ENCODE measurements at places on chromosomes 6 and 20. TPM values are rescaled to one million over a fixed set of nuclear protein-coding genes. Genes with fewer than 3 reads are reported as not detected.
A peak's percentile ranks its signal among the peaks of the same experiment; 100 is the strongest.

DNA sequence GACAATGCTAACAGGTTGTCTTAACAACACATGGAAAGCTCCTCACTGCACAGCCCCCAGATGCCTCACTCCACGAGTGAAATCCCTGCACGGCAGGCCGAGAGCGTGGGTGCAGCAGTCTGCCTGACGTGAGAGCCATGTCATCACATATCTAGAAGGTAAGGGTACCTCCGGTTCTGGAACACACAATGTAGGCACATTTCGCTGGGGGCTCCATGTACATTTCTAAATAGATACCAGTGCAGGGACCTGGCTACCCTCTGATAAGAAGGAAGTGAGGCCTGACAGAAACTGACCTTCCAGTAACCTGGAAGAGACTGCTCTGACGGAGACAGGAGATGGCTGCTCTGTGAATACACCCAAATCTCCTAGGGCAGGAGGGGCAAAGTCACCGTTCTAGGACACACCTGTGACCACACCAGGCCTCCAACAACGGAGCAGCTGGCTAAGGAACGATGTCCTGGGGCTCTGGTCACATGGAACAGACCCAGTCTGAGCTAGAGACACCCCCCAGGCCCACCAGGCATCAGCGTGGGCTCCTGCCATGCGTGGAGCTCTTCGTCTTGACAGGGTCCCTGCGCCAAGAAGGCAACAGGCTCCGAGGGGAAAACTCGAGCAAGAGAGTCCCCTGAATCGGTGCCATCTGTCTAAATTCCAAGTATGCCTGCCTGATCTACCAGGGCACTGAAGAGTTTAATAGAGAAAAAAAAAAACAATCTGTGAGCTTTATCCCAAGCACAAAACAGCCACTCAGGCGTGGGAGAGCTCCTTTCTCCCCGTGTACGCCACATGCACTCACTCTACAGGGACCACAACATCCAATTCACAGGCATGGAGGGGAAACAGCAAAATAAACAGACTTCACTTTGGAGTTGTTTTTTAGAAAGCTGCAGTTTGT, 27.5 kb downstream of the RNASET2 start:
- DNase-seq, result no peak

DNA sequence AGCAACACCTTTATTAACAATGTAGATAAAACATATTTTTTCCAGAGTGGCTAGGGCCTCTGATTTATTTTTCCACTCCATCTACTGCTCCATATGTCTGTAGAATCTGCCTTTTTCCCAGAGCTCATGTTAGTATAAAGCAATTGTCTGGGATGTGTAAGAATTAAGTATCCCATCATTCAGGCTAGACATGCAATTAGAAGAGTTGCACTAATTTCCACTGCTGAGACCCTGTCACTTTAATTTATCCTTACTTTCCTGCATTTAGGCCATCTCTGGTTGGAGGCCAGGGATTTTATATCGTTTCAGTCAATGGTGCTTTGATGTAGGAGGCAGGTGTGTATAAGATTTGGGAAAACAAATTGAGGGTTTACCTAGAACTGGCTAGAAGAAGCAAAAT, 286.1 kb upstream of the POU3F2 start:
- no peak for DNase-seq

DNA sequence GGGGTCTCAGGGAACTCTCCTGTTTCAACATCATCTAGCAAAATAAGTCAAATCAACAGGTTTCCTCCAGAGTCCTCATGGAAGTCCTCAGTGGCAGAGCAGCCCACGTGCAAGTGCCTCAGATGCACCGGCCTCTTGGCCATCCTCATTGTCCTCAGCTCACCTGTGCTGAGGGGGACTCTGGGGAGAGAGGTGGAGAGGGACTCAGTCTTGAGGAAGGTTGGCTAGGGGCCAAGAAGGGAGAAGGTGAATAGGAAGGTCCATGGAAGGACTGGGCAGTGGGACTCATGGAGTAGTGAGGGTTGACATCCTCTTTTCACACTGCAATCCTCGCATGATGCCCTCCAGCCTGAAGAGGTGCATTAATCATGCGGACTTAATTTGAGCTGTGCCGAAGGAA, 77.9 kb upstream of the DUSP22 start:
- no peak for DNase-seq

DNA sequence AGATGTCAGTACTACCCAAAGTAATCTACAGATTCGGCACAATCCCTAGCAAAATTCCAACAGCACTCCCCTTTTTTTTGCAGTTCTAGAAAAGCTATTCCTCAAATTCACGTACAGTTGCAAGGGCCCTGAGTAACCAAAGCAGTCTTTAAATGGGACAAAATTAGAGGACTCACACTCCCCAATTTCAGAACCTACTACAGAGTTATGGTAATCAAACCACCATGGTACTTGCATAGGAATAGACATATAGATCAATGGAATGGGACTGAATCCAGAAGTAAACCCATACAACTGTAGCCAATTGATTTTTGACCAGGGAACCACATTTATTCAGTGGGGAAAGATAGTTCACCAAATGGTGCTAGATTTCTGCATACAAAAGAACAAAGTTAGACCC, 350.8 kb downstream of the CDKAL1 start:
- no peak for DNase-seq

DNA sequence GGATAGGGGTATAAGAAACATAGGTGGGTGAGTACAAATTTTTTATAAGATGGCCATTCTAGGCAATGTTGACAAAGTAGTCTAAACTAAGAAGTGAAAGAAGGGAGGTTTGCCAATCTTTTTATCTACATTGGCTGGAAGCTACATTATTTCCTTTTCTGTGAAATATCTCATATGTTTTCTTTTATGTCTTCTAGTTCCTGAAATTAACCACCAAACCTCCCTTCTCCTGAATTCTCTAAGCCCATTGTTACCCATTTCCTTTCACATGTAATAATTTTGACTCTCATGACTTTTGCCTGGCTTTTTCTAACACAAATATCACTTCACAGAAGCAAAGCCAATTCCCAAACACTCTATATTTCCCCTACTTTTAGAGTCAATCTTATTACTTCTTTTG, 496.2 kb upstream of the JAG1 start:
- no peak for DNase-seq

GRCh38 chr6:110201151-110201884, 21.1 kb downstream of the CDC40 start:
- no peak for DNase-seq

DNA sequence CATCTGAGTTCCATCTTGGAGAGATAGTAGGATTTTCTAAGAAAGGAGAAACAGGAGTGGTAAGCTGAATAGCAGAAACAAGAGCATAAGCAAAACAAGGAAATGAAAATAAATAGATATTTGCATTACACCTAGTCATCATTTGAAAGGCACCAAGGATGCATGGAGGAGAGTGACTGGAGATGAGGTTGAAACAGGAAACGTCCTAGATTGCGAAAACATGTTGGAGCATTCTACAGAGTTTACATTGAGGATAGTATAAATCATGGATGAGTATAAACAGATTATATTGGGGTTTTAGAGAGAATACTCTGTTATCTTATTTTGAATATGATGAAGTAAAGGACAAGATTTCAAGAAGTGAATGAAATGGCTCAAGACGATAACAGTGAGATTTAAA, 507.3 kb downstream of the EYS start:
- DNase-seq, result no peak

GRCh38 chr6:45476341-45476740, 98.6 kb upstream of the SUPT3H start:
- no peak for DNase-seq

GRCh38 chr6:166692723-166693302, 65.8 kb upstream of the RPS6KA2 start:
- no peak for DNase-seq

GRCh38 chr20:63096681-63097335, 90.0 kb upstream of the BHLHE23 start:
- DNase-seq, result peak; percentile 13

DNA sequence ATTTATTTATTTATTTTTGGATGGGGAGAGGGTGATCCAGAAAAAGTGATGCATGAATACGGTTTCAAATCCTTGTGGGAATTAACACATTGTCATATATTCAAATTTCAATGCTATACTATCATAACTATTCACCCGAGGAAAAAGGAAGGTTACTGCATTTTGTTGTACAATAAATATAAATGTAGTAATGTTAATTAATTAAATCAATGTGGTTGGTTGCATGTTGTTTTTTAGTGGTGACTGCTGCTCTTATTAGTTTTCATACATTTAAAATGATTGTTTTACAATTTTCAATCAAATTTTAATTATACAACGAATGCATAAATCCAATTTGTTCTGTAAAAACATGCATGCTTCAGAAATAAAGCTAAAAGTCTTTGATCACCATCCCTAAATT, 180.5 kb downstream of the ZFP64 start:
- DNase-seq, result no peak

DNA sequence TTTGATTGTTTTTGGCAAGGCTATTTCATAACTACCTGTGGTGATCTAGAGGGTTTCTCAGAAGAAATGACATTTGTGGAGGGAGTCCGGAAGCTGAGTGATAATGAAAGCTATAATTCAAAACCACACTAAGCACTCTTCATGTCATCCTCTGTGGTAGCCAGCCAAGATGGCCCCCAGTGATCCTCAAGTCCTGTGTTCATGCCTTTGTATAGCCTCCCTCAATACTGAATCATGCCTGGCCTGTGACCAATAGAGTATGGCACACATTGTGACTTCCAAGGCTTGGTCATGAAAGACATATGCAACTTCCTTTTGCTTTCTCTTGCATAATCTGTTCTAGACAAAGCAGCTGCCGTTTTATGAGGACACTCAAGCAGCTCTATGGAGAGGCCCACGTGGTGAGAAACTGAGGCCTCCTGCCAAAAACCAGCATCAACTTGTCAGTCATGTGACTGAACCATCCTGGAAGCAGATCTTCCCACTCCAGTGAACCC, 12.8 kb upstream of the DNAAF9 start:
- no peak for DNase-seq

GRCh38 chr6:142857233-142857761, 87.7 kb downstream of the HIVEP2 start:
- no peak for DNase-seq

DNA sequence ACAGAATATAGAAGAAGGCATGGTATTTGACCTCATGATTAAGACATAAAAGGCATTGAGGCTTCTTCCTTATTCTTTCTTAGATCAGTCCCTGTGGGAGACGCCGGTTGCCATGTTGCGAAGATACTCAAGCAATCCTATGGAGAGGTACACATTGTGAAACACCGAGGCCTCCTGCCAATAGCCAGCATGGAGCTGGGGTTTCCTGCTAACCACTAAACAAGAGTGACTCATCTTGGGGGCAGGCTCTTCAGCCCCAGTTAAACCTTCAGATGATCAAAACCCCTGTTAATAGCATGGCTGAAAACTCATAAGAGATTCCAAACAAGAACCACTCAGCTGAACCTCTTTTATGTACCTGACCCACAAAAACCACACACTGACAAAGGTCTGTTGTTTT, 478.8 kb downstream of the CD83 start:
- no peak for DNase-seq

DNA sequence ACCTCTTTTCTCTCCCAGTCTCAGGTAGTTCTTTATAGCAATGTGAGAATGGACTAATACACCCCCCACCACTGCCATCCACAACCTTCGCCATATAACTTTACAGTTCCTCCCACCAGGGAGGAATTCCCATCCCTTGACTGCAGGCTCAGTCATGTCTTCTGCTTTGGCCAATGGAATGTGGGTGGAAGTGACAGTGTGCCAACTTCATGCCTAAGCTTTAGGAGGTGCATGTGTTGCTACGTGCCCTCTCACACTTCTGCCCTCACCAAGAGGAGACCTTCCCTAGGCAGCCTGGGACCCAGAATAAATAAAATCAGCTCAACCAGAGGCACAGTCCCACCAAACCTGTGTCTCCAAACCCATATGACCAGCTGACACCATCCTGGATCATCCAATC, 33.0 kb upstream of the LRRN4 start:
- DNase-seq, result no peak

- DNase-seq, result peak; percentile 50
Observed at GRCh38 chr20:19207541-19207940, 4.9 kb upstream of the SLC24A3 start.

GRCh38 chr6:158778005-158778527, 41.1 kb downstream of the EZR start:
- no peak for DNase-seq

- DNase-seq, result no peak
Observed at GRCh38 chr6:166464068-166465002, 81.6 kb upstream of the MPC1 start.

- DNase-seq, result no peak
Observed at GRCh38 chr20:20235681-20236080, 132.2 kb upstream of the INSM1 start.

DNA sequence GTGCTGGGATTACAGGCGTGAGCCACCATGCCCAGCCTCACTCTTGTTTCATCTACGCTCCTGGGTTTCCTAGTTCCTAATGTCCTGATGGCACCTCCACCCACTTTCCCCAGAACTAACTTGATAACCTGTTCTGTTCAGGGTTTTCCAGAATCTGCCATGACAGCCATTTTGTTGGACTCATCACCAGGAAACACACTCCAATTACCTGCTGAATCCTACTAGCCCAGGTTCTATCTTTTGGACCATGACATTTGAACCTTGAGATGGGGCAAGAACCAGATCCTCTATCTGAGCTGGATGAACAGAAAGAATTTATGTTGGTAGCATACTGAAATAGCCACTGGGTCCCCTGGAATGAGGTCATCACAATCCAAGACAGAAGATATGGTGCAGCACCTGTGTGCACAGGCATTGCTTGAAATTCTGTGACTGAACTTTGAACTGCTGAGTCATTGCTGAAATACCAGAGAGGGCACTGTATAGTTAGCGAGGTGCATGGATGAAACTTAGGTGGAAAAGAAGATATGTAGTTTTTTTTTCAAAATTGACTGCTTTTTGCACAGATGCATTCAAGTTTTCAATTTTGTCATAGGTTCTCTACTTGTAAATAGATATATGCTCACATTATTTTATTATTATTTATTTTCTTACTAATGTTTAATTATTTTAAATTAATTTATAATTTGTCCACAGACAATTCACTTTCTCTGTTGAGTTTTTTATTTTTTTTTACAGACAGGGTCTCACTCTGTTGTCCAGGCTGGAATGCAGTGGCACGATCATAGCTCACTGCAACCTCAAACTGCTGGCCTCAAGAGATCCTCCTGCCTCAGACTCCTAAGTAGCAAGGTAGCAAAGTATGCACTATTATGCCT, 42.8 kb upstream of the TASP1 start:
- DNase-seq, result no peak

GRCh38 chr6:109103942-109104341, 8.6 kb downstream of the CEP57L1 start:
- DNase-seq, result no peak

Gene C20orf144
- total RNA-seq, result 0.26 TPM

Gene CNR1
- total RNA-seq, result 0.55 TPM

Gene TUBB
- total RNA-seq, result 1,719 TPM

Gene PCIF1
- total RNA-seq, result 26.6 TPM

Gene ASIP
- total RNA-seq, result not detected

Gene HCK
- 1.8 TPM for total RNA-seq

Gene SPATA25
- total RNA-seq, result 1.8 TPM

All from H9 (cell line).